ENCODE measurements at places on chromosomes 1 and 21.
A peak's percentile ranks its signal among the peaks of the same experiment; 100 is the strongest.

DNA sequence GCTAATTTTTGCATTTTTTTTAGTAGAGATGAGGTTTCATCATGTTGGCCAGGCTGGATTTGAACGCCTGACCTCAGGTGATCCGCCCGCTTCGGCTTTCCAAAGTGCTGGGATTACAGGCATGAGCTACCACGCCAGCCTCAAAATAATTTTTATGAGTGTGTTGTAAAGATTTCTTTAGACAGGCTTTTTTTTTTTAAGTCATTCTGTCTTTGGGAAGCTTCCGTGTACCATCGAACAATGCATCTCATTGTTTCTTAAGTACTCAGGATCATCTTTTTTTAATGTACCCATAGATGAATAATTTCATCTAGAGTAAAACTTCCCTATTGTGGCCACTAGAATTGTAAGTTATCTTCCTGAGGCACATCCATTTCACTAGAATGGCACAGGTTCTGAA lies 19.6 kb upstream of the SDC3 start:
- no peak for DNase-seq

- DNase-seq = no peak
Observed at GRCh38 chr1:16630661-16631247, 17.4 kb upstream of the NBPF1 start.

GRCh38 chr1:63794939-63795378 lies 21.1 kb downstream of the ROR1 start:
- peak; percentile 25 for DNase-seq

GRCh38 chr1:72439036-72439435 lies 156.7 kb upstream of the NEGR1 start:
- DNase-seq = peak; percentile 36

DNA sequence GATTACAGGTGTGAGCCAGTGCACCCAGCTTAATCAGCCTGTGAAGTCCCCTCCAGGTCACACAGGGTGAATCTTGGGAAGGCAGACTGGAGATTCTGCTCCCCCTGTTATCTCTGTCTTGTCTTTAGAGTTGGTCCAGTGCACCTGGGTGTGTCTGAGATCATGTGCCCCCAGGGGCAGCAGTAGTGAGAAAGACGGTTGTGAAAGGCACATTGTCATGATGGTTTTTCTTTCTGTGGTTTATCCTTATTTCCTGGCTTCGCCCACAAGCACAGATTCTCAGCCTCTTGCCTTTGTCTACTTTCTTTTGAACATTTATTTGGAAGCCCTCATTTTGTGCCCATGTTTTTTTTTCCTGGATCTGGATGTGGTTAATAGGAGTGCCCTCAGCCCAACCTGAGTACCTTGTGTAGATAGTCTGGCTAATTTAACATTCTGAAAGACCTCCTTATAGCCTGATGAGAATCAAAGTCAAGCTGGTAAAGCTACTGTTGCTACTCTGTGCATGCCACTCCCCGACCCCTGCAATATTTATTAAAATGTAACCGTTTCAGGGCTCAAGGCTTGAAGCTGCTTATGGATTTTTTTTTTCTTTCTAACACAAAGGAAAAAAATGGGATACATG lies 23.7 kb downstream of the UCK2 start:
- DNase-seq = peak; percentile 46

DNA sequence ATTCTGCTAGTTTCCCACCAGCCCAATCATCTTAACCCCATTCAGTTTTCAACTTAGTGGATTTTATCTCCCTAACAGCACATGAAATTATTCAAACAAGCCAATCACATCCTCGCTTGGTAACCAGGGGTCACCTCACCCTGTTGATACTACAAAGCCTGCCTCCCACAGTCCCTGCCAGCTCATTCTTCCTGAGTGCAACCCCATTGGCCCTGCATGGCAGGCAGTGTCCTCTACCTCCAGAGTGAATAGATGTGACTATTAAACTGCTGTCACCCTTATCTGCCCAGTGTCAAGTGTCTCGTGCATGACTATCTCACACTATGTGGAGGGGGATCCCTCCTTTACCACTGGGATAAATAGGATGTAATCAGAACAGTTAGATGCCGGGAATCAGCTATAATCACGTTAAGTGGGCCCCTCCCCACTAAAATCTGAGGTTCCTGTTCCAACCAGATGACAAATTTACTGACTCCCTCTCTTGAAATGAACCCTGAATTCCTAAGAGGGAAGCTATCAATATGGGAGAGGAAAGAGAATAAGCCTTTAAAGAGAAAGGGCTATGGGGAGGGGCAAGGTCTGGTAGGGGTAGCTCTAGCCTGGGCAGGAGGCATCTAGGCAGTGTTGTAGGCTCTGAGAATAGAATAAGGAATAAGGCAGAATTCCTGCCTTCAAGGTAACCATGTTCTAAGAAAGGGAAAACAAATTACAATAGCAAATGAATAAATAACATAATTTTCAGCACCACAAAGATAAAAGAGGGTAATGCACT lies 155.9 kb downstream of the SLC30A10 start:
- DNase-seq = no peak

DNA sequence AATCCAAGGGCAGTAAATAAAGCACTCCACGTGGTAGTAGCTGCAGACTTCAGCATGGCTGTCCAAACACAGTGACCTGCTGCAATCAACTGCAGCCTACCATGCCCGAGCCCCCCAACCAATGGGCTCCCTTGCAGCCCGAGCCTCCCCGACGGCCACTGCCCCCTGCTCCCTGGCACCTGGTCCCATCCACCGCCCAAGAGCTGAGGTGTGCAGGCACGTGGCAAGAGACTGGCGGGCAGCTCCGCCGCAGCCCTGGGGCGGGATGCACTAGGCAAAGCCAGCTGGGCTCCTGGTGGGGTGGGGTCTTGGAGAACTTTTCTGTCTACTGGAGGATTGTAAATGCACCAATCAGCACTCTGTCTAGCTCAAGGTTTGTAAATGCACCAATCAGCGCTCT lies 57.6 kb upstream of the RGS2 start:
- no peak for DNase-seq

DNA sequence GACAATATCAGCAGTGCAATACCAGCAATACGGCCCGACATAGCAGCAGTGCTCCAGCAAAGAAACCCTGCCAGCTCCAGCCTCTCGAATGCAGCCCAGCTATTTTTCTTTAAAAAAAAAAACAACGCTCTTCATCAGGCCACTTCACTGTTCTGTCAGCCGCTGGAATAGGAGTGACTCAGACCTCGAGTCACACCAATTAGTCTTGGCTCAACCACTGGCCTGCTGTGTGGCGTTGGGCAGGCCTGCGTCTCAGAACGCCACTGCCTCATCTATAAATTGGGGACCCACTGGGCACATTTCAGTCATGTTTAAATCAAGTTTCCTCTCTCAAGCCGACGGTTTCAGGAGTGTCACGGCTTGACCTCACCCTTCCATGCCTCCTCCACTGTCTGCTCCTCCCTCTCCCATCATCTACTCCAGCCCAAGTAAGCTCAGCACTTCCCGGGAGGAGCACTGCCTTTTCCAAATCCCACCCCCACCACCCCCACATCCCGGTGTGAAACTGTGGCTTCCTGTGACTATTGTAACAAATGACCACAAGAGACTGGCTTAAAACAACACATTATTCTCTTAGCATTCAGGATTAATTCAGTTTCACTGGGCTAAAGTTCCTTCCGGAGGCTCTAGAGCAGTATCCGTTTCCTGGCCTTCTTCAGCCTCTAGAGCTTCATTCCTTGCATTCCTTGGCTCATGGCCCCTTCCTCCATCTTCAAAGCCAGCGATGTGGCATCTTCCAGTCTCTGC lies 71.9 kb upstream of the EFHD2 start:
- peak; percentile 84 for DNase-seq

DNA sequence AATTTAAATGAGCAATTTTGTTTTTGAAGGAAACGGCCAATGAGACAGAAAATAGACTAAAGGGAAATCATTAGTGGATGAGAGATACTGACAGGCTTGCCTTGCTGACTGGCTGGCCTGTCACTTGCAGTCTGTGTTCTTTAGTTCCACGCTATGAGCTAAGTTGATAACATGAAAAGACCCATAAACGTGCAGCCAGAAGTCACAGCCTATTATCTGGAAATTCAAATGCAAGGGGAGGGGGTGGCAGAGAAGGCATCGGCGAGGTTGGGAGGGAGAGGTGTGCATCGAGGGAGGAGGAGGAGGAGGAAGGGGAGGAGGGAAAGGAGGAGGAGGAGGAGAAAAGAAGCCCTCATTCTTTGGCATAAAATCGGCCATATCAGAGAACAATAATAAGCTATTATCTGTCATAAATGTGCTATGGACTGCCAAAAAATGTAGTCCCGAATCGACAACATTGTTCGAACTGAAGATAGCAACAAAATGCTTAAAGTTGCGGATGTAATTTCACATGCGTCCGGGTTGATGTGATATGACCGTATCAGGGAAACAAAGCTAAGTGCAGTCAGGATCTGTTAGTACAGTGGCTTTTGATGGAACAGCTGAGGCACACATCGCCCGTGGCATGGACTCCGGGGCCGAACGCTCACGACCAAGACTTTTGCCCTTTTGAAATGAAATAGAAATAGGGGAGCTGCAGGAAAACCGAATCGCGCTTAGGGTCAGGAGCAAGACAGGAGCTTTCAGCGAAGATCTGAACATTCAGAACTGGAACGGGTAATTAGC lies 11.6 kb upstream of the BARHL2 start:
- DNase-seq = no peak

DNA sequence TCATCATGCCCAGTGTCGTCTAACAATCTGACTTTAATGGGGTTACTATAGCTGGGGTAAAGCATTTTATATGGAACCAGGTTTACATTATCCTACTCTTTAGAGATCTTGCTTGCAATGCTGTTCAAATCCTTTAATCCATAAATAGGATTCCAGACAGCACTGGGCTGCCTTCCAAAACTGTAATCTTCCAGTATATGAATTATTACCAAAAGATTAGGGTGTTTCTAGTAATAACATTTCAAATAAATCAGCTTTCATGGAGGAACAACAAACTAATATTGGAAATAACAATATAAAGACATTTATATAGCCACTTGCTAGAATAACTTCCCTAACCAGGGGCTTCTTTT lies 88.6 kb upstream of the PLXNA2 start:
- no peak for DNase-seq

DNA sequence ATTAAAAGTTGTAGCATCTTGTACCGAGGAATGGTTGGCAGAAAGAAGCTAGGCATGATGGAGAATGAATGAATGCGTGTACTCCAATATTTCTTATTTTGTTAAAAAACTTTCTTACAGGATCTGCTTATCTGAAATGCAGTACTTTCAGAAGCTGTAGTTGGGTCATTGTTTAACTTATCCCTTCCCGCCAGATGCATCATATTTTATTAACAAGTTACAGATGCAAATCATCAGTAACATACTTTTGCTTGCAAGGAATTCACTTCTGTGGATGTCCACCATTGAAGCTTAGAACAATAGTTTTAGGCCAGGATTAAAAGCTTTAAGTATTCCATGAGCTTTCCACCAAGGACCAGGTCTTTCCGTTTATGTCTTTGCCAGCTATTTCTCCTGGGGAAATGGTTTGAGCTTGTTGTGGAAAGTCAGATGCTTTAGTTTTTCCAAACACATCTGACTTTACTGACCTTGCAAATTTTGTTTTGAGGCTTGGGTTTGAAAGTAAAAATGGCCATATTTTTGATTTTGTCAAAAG lies 65.4 kb downstream of the PATJ start:
- DNase-seq = peak; percentile 49

DNA sequence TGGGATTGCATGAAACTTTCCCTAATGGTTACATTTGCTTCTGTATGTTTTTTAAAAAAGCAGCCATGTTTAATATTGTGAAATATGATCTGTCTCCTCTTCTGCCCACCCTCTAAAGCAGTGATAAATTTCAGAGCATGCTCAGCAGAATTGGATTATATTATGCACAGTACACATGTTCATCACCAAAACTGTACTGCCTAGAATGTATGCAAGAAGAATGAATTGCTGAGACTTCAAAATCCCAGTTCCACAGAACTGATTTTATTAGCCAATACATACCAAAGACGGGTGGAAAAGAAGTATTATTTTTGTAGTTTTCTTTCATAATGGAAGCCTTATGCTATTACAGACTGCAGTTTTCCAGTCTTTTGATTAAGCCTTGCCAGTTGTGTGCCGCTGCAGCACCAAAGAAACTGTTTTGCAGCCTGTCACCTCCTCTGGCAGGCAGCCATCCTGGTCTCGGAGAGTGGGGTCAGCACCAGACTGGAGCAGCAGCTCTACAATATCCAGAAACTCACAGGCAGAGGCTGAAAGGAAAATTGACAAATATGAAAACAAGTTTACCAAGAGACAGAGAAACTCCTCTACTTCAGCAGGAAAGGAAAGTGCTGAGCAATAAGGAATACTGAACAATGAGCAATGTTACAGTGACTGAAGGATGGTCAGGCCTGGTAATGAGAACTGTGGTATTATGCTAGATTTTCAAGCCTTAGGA lies 58.1 kb downstream of the LHX4 start:
- no peak for DNase-seq

GRCh38 chr1:197737916-197738315 lies 37.4 kb downstream of the DENND1B start:
- DNase-seq = no peak

- no peak for DNase-seq
Observed at GRCh38 chr1:71101839-71102376, 21.1 kb upstream of the ZRANB2 start.

DNA sequence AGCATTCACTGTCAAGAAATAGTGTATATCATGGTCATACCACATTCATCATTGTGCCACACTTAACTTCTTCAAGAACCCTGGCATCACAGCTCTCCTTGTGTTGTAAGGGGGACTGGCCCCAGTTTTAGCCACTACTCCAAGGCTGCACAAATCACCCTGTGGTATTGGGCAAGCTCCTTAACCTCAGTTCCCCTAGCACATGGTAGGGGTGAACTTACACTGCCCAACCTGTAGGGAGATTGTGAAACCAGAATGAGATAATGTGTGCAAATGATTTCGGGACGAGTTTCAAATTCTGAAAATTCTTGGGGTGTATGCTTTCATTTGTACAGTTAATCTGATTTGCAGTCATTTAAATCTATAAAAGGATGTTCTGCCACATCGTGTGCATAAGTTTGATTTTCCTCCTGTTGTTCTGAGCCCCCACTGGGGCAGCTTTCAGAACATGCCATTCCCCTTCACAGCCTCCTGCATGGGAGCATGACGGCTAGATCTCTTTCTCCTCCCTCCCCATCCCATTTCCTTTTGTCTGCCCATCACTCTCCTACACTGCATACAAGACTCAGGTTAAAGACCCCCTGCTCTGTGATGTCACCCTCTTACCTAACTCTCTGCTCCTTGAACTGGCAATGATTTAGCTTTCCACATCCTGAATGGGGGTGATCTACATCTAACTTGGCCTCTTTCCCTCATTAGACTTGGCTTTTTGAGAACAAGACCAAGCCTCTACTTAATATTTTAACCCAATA lies 290.3 kb downstream of the CHRM3 start:
- no peak for DNase-seq
